Activated T-helper 1 cell treated with Interleukin-2 at 50 U/mL for 16 hours (primary cell): ENCODE measurements at places on chromosomes 5 and 9.

DNA sequence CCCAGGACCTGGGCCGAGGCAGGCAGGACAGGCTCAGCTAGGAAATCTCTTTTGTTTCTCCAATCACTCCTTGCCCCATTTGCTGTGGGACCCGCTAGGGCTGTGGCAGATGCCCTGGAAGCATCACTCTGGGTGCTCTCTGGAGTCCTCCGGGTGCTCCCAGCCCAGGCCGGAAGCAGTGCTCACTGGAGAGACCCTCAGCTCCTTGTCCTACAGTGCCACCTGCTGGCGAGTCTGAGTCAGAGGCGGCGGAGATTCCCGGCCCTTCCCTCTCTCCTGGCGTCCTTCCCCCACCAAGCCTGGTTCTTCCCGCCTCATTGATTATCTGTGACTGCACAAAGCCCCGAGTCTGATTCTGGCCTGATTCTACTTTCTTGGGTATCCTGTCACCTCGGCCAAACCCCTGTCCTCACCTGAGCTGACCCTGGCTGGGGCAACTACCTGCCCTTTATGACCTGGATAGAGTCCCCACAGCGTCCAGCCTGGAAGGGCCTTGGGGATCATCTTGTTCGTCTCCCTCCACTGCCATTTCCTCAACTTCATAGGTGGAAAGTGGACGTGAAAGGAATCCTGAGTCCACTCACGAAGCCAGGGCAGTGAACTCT, 7.3 kb upstream of the BARHL1 start:
- peak; percentile 8 for DNase-seq

DNA sequence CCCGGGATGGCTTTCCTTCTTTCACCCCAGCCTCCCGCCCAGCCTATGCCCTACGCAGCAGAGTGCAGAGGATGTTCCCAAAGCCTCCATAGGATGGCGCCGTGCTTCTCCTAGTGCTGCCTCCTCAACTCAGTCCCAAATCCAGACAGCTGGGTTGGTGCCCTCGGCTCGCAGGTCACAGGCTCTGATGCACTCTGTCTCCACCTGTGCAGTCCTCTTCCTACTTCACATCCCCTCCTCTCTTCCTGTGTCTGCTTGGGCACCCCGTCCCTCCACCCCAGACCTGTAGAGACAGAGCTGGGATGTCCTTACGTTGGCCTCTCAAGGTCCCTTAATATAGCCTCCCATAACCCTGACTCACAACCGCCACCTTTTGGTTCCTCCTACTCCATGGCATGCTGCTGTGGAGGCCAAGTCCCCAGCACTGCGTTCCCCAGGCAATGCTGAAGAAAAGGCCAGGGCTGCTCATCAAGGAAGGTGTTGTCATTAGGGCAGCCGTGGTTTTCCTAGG, 314.4 kb downstream of the GADD45G start:
- DNase-seq, result no peak

GRCh38 chr5:139658928-139659667, 10.9 kb downstream of the CXXC5 start:
- DNase-seq, result no peak

GRCh38 chr9:36999728-37000333, 34.2 kb downstream of the PAX5 start:
- DNase-seq, result no peak

- no peak for DNase-seq
Measured at GRCh38 chr5:6540111-6540827, 91.6 kb downstream of the UBE2QL1 start.

- no peak for DNase-seq
Measured at GRCh38 chr9:123002754-123003153, 30.7 kb upstream of the GPR21 start.

DNA sequence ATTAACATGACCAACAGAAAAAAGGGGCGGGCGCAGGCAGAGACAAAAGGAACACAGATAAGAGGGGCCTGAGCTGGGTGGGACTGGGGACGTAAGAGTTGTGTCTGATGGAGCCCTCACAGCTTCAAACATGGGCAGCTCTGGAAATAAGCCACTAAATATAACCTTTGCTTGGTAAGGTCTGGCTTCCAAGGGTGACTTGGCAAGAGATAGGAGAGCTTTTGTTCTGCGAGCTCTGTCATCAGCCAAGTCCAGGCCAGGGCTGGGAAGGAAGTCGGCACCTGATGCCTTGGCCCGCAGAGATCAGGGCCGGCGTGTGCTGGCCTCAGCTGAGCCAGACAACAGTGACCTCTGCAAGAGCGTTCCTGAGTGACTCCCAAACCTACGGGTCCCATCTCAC, 11.8 kb downstream of the TRUB2 start:
- no peak for DNase-seq

DNA sequence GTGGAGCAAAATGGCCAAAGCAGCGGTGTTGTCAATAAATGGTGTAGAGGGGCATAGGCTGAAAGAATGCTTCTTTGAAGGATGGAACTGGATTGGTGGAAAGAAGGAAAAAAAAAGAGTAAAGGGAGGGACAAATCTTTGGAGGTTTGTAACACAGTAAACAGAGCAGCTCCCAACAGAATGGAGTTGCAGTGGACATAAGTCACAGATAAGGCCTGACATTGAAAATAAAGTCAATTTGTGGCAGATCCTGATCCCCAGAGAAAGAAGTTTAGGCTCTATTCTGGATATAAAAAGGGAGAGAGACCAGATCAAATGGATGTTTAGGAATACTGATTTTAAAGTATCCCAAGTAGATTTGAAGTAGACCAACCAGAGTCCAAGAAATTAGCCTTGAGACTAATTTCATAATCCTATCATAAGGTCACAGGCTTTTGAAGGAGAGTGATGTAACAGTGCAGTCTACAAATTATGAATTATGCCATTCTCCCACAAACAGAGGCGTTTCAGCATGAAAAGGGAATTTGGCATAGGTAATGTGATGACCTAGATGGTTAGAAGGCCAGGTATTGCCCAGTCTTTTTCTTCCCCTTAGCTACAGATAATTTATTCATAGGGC, 8.9 kb downstream of the ALDH1A1 start:
- no peak for DNase-seq

DNA sequence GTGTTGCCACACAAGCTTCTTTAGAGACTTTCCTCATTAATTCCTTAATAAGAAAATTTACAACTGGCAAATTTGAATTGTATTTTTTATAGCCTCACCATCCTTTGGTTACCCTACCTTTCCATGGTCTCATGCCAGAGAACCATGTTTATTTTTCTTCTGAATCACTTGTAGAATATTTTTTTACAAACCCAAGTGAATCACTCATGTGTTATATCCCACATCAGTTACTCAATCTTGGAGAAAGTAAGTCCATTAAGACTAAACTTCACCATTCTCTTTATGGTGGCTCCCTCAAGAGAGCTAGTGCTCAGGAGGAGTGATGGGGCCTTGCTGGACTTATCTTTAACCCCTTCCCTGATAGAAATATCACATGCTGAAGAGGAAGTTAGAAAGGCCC, 128.9 kb downstream of the SUSD1 start:
- DNase-seq, result no peak

DNA sequence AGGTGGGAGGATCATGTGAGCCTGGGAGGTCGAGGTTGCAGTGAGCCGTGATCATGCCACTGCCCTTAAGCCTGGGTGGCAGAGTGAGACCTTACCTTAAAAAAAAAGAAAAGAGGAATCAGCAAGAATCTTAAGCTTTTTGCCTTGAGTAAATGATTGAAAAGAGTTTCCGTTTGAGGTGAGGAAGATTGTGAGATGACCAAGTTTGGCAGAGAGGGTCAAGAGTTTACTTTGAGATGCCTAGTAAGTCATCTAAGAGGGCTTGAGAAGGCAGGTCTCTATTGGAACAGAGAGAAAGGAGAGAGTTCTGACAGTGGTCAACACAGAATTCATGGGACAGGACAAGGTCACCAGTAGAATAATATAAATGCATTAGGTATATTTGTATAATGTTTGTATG, 572.1 kb downstream of the TLE4 start:
- DNase-seq, result no peak

DNA sequence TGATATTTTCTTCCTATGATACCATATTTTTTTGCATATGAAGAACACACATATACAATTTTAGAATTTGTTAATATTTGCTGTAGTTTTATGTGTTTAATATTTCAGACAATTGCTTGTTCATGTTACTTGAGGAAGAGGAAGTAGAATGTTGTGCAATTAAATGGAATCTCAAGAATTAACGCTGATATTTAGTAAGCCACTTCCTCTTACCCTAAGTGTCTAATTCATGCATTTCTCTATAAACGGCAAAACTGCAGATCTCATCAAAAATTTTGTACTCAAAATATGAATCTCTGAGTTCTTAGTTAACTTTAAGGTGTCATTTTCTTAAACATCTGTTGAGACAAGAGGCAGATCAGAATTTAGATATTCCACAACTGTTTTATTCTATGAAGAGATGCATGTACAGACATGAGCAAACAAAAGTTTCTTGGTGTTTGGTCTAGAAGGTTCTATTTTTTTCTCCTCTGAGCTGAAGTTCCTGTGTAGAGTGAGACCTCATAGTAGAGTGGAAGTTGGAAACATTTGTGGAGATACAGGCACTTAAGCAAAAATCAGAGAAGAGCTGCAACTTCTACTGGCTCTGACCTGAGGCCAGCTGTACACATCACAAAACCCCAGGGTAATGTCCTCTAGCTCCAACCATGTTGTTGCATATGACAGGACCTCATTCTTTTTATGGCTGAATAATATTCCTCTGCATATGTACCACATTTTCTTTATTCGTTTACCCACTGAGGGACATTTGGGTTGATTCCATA, 16.6 kb upstream of the TGFBI start:
- DNase-seq, result no peak

- DNase-seq, result no peak
Measured at GRCh38 chr9:136079211-136079915, 15.7 kb downstream of the NACC2 start.
